ENCODE measurements at places on chromosomes 16 and 17.

DNA sequence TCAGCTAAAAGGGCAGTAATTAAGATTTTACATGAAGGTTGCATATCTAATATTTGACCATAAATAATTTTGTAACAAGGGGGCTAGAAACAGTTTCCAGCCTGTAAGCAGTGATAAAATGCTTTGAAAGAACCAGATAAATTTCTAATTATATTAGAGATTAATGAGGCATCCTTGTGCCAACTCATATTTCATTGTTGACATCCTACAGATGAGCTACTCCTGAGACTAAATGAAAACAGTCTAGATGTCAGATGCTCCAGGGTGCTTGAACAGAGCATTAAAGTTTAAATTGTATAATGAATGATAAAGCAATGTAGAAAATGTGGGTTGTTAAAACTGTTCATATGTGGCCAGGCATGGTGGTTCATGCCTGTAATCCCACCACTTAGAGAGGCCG is 23.3 kb downstream of the IQCK start:
- DNase-seq = no peak

DNA sequence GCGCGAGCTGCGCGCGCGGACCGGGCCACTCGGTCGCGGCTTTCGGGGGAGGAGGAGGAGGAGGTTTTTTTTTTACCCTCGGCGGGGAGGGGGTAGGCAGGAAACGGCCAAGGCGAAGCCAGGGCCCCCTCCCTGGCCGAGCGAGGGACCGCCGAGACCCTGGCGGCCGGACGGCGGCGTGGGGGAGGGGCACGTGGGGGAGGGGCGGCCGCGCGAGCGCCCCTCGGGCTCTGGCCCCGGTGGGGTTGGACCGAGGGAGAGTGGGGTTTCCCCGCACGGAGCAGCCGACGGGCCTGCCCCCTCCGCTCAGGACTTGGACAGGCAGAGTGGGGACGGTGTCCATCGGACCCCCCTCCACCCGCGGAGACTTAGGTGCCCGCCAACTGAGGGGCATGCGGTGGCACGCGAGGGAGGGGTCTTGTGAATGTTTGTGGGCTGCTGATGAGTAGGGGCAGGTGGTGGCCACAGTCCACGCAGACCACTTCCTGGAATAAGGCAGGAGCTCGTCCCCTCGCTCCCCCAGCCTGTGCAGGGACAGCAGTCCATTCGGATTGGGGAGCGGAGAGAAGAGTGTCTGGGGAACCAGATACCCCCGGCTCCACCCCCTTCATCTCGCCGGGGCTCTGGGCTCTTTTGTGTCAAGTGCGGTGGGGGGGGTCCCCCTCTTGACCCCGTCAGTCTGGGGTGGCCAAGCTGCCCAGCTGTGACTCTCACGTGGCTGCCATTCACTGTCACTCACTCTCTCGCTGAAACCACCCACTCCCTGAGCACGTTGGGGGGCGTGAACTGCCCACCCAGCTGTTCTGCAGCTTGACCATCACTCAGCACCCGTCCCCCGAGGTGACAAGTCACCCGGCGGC is 3.0 kb upstream of the CHD3 start:
- peak; percentile 42 for DNase-seq

DNA sequence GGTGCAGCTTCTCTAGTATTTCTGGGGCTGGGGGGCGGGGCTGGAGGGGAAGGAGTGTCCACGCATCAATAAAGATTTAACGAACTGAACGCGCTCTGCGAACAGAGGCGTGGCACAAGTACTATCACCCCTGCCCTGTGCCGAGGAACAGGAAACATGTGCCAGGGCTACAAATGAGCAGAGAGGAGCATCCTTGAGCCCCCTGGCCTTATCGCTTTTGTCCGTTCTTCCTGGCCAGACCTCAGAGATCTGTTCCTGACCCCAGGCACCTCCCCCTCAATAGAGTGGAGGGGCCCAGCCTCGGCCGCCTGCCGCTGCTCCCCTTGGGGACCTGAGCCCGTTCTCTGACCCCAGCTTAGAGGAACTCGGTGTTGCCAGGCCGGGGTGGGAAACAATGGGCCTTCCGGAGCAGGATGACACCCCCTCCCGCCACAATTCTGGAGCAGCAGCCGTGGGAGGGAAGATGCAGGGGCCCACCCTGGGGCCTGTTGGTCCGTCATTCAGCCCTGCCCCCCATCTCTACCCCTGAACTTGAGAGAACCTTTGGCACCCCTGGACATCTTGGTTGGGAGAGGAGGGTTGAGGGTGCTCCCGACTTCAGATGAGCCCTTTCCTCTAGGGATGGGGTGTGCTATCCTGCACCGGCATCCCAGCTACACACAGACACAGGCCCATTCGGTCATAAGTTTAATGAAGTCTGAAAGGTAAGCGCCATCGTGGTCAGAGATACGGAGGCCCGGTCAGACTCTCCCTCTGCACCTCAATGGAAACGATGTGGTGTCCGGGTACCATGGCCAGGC is 1.1 kb downstream of the NAA38 start:
- peak; percentile 27 for DNase-seq

- no peak for DNase-seq
Observed at GRCh38 chr17:62671553-62671952, 44.1 kb downstream of the MRC2 start.

DNA sequence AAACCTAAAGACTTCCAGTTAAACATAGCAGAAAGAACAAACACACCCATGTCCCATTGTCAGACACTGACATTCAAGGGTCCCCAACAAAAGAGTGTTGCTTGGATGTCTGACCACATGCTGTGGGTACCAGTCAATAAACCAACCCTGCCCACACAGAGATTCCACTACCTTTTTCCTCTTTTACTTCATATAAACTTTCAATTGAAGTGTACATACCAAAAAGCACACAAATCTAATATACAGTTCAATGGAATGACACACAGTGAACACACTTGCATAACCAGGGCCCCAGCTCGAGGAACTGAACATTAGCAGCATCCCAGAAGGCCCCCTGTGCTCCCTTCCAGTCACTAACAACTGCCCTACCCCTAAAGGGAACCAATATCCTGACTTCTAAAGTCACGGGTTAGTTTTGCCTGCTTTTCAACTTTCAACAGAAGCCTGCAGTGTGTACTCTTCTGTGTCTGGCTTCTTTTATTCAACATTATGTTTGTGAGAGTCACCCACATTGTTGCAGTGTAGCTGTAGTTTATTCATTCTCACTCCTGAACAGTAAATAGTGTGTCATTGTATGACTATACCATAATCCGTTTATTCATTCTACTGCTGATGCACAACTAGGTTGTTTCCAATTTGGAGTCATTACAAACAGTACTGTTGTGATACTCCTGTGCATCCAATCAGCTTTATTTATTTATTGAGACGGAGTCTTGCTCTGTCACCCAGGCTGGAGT is 18.0 kb downstream of the CFDP1 start:
- no peak for DNase-seq

DNA sequence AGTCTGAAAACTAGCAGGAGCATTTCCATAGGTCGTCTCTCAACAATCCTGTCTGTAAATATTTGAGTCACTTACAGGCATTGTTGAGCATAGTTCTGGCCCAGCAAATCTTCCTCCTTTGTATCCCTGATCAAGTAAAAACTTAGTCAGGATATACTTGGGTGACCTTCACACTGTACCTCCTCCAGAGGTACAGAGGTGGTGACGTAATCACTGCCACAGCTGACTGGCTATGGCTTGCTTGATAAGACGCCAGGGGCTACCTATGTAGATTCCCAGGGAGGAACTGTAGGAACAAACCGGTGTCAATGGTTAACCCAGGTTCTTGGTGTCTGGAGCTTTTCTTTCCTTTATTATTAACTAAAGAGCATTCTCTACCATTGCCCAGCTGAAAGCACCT is at the start of gene KCNJ16:
Gene KCNJ16, plus strand, starts transcription at position 270 of the 400 bp plus-strand sequence. CDS start 56,863 bp downstream, outside the sequence.
- no peak for DNase-seq

DNA sequence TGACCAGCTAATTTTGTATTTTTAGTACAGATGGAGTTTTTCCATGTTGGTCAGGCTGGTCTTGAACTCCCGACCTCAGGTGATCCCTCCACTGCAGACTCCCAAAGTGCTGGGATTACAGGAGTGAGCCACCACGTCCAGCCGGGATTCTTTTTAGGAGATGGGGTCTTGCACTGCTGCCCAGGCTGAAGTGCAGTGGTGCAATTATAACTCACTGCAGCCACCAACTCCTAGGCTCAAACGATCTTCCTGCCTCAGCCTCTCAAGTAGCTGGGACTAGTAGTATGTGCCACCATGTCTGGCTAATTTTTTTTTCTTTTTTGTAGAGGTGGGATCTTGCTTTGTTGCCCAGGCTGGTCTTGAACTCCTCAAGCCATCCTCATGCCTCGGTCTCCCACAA is 56.4 kb upstream of the MGAT5B start:
- no peak for DNase-seq

All from stimulated activated CD8-positive, alpha-beta memory T cell treated with anti-CD3 and anti-CD28 coated beads, Interleukin-12 subunit alpha, Interleukin-12 subunit beta, amount 100 ng/mL, for 4 hours (primary cell).